ENCODE measurements at places on chromosomes 7 and 10.
A peak's percentile ranks its signal among the peaks of the same experiment; 100 is the strongest.

GRCh38 chr10:58956926-58957325 lies 219.5 kb upstream of the PHYHIPL start:
- no peak for DNase-seq

DNA sequence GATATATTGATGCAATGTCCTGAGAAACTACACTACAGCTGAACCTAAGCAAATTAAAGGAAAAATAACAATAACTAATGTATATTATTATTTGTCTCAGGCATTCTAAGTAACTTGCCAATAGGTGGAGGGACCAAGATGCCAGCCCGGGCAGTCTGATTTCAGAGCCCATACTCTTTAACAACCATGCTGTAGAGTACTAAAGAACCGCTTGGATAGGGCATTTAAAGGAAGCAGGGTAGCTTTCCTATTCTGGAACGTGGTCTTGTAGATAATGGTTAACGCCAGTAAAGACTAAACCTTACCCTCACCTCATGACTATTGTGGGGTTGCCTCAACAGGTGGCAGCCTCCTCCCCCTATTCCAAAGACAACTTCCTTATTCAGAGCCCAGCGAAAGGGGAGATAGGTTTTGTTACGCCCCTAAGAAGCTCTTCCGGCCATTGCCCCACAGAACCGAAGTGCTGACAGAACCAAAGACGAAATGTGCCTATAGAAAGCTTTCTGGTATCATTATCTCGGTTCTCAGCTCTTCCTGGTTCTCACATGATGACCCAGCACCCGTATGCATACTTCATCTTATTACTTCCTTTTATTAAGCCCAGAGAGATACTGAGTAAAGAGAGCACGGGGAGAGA lies 707 bp upstream of the C1GALT1 start:
- DNase-seq = peak; percentile 33

GRCh38 chr10:97243836-97244235 lies 48.6 kb downstream of the ARHGAP19 start:
- DNase-seq = no peak

- no peak for DNase-seq
Observed at GRCh38 chr10:6327961-6328698, 125.4 kb downstream of the PFKFB3 start.

- no peak for DNase-seq
Observed at GRCh38 chr7:102424787-102425218, 8.6 kb upstream of the ORAI2 start.

- DNase-seq = no peak
Observed at GRCh38 chr7:35477609-35478008, 217.3 kb downstream of the HERPUD2 start.

DNA sequence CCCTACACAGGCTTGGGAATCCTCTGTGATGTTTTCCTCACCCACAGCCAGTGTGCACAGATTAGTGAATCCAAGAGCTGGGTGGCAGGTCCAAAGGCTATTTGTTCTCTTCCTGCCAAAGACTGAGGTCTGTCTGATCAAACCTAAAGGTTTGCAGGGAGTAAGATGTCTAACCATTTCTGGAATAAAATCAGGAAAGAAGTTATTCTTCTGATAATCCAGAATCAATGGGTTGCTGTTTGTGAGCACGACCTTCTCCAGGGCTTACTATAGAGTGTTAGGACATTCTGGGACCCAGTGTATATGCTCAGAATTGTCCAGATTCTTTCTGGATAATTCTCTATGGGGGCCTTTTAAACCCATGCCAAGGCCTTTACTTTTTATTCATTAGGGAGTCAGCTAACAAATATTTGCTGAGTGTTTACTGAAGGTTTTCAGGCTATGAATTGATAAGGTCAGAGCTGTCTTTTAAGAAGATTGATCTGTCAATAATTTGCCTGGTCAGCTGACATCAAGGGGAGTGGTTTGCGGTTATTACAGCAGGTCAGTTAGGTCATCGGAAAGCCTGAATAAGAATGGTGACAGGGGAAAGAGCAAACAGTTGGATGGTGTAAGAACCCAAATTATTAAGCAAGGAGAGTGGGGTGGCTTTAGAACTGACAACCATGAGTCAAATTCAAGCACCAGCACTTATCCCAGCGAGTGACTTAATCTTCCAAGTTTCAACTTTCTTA lies 7.5 kb upstream of the TECTB start:
- no peak for DNase-seq

- no peak for DNase-seq
Observed at GRCh38 chr10:48309711-48310226, 3.3 kb downstream of the MAPK8 start.

Measured in central memory CD8-positive, alpha-beta T cell (primary cell).